ENCODE measurements at places on chromosomes 4 and X.

GRCh38 chr4:147019091-147019490, 73.4 kb upstream of the TTC29 start:
- DNase-seq = peak; percentile 16

GRCh38 chr4:110669663-110670062, 46.8 kb upstream of the PITX2 start:
- no peak for DNase-seq

- no peak for DNase-seq
These were observed 34.9 kb upstream of the CCNI start for GRCh38 chr4:77110730-77111129.

DNA sequence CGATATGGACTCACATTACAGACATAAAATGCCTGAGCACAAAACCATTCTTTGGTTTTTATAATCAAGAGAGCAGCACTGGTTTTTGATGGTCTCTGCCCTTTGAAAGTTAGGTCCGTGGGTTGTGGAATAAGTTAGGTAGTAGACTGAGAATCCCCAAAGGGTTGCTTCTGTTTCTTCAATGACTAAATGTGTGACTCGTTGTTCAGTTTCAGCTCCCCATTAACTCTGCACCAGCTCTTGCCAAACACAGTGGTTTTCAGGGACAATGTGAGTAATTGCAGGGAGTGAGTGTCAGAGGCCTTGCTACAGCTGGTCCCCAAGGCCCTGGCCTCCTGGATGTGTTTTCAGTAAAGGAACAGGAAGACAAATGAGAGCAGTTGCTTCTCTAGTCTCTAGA, 24.8 kb downstream of the SMIM20 start:
- peak; percentile 73 for DNase-seq

DNA sequence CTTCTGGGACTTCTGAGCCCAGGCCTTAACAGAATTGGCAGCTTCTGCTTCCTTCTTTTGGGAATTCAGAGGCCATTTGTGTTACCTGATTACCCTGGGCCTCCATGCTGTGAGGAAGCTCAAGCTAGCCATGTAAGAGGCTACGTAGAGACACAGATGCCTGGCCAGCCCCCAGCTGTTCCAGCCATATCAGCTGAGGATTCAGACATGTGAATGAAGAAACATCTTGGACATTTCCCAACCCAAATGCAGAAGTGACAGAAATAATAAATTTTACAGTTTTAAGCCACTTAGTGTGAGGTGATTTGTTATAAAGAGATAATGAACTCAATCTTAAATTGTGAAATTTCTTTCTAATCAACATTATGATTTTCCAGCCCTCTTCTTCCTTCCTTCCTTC, 18.7 kb upstream of the ZNF827 start:
- DNase-seq = no peak

DNA sequence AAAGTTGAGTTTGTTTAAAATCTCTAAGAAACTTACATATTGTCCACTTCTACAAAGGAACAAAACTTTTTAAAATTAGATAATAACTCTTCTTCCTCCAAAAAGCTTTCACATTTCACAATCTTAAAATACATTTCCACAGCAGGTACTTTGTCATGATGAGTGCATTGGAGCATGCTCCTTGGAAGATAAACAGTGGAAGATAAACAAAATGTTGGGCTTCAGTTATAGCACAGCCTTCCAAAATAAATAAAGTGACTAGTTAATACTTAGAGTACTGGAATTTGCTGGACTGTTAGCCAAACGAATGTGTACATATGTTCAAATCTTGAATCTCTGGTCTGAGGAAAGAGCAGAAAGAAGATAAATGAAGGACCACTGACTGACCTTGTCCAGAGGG, 54.9 kb upstream of the PDE5A start:
- DNase-seq = peak; percentile 29

- no peak for DNase-seq
These were observed 28.2 kb upstream of the SPARCL1 start for GRCh38 chr4:87557348-87557747.
